ENCODE measurements at places on chromosomes 2 and 18.

- DNase-seq: no peak
Observed at GRCh38 chr2:88452980-88453582, 588 bp upstream of the FOXI3 start.

- DNase-seq: peak; percentile 93
Observed at GRCh38 chr2:27720004-27720551, 51.4 kb upstream of the MRPL33 start.

DNA sequence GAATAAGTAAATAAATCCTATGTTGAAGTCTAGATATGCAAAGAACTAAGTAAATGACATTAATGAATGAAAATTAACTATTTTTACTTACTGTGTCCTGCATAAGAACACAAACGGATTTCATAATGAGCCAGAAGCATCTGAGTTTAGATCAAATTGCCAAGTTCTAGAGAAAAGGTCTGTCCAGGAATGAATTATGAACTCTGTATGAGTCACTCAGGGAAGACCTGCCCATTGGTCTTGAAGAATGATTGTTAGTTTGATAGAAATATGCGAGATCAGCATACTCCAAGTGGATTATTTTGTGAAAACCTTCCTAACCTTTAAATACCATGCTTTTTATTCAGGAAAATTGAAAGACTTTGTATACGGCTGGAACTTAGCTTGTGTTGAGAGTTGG lies 189.5 kb downstream of the DOK6 start:
- peak; percentile 32 for DNase-seq

DNA sequence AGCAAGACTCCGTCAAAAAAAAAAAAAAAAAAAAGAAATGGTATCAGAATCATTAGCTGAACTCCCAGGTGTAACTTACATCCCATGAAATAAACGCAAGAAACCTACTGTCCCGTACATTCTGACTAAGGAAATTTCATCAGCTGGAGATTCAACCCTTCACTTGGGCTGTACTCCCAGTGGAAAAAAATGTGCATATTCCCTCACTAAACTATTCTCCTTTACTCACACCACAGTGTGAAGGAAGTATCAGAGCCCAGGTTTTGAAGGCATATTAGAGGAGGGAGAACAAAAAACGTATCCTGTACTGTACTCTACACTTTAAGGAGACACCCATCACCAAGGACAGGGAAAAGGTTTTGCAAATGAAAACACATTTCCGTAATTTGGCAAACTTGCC lies 64.3 kb downstream of the DNER start:
- DNase-seq: no peak

DNA sequence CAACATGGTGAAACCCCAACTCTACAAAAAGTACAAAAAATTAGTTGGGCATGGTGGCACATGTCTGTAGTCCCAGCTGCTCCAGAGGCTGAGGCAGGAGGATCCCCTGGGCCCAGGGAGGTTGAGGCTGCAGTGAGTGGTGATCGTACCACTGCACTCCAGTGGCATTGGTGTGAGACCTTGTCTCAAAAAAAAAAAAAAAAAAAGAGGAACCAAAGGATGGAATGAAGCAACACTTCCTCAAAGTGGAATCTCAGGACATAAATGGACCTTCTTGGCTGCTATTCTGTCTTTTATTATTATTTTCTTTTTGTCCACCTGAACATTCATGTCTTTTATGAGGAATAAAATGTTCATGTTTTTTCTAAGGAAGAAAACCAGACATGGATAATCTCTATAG lies 13.7 kb downstream of the GEMIN6 start:
- no peak for DNase-seq

DNA sequence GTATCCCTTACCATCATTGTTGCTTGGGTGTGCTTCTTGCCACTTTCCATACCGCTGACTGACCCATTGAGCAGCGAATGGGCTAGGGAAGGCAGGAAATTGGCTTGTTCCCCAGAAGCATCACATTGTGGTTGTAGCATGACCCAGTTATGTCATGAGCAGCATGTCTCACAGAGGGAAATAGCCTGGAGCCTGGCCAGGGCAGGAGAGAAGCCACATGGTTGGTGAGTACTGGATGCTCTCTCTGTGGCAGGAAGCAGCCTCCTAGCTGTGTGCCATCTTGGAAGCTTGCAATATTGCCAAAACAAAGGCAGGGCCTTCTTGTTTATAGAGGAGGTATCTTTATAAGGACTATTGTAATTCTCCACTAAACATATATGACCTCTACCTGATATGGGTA lies 482.6 kb downstream of the PIK3C3 start:
- DNase-seq: peak; percentile 74

DNA sequence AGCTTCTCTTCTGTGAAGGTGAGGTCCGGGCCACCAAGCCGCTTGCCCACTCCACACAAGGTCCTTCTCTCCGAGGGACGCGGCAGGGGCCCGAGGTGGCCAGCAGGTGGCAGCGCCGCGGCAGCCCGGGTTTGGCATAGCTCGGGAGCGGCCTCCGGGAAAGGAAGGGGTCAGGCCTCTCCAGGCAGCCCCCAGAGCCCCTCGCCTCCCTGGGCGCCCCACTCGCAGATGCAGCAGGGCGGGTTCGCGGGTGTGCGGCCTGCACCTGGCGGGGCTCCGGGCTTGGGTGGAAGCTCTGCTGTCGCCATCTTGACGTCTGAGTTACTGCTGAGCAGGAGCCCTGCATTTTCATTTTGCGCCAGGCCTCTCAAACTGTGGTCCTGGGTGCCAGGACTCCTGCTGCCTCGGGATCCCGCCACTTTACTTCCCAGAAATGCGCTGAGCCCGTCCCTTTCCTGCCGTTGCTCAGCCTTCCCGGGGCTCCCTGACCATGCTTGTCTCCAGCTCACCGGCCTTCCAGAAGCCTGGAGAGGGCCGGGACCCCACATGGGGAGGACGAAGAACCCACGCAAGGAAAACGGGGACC lies 18.6 kb upstream of the NCL start:
- DNase-seq: peak; percentile 44

- DNase-seq: no peak
Observed at GRCh38 chr2:233940376-233941276, 23.5 kb downstream of the TRPM8 start.

DNA sequence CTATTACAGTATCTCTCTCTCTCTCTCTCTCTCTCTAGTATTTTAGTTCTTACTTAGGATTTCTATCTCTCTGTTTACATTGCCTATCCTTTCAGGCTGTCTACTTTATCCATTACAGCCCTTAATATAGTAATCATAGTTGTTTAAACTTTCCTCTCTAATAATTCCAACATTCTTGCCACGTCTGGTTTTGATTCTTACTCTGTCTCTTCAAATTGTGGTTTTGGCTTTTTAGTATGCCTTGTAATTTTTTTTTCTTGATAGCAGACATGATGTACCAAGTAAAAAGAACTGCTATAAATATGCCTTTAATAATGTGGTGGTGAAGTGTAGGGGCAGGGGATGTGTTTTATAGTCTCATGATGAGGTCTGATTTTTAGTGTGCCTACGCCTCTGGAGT lies 1809.5 kb upstream of the CELF4 start:
- DNase-seq: no peak

GRCh38 chr2:147636886-147637285 lies 207.9 kb upstream of the ACVR2A start:
- DNase-seq: no peak
